ENCODE measurements at places on chromosomes 2 and 18.

GRCh38 chr2:3739313-3739712 is 35.9 kb downstream of the DCDC2C start:
- no peak for DNase-seq

DNA sequence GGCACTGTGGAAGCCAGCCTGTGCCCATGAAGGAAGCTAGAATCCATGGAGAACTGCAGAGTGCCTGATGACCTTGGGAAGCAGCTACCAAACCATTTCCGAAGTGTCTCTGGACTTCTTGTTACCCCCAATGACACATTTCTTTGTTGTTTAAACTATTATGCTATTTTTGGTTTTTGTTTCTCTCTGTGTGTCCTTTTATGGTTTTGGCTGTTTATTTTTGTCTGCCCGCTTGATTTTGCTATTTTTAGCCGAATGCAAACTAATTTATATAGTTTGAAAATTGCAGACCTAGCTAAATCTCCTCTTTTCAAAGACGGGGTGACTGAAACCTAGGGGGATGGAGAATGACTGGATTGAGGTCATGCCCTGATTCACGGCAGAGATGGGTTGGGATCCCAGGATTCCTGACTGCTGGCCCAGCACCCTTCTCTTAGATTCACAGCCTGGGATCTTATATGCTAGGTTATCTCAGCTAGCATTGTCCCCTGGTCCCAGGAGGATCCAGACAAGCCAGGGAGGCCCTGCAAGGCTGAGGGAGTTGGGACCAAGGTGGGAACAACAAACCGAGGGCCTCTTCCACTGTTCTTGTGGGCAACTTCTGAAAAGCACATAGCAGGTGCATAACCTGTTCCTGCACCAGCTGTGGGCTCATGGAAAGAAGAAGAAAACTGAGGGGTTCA is 116.3 kb upstream of the HAAO start:
- DNase-seq = no peak

GRCh38 chr18:36903215-36903928 is 74.4 kb downstream of the KIAA1328 start:
- DNase-seq = no peak

DNA sequence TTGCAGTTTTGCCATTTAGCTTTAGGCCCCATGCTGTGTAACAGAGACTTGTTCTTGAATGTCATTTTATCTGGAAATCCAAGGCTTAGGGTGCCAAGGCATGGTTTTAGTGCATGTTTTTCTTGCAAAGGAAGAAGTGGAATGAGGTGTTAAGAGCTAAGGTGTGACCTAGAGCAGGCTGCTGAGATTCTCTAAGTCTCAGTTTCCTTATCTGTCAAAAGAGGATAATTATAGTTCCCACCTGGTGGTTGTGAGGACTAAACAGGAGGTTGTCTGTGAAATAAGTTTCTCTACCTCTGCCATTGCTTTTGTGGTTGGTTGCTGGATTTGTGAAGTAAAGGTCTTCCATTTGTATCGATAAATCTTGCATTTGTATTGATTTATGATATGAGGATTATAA is 82.0 kb downstream of the TANC1 start:
- no peak for DNase-seq

GRCh38 chr2:239846789-239847676 is 178.1 kb downstream of the NDUFA10 start:
- DNase-seq = no peak

- DNase-seq = no peak
These were observed at the start of gene GALNT5 for GRCh38 chr2:157257312-157258252. TSS of gene GALNT5 (plus strand) at chr2:157257705. CDS start at chr2:157258083, 378 bp downstream.

GRCh38 chr18:69567813-69568488 is 167.3 kb downstream of the DOK6 start:
- DNase-seq = no peak

DNA sequence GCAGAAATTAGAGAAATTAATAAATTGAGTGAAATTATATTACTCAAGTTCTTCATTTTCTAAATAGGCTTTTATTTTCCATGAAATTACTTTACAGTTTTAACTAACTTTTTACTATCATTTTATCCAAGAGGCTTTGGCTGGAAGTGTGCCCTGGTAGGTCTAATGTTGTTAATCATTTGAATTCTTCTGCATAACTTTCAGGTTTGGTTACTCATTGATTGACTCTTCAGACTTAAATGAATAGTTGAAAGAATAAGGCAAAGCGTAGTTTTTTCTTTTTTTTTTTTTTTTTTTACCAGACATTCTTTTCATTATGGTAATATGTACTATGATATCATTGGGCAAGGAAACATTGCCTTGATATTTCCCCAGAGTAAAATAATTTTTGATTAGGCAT is 228.4 kb upstream of the MMADHC start:
- no peak for DNase-seq

DNA sequence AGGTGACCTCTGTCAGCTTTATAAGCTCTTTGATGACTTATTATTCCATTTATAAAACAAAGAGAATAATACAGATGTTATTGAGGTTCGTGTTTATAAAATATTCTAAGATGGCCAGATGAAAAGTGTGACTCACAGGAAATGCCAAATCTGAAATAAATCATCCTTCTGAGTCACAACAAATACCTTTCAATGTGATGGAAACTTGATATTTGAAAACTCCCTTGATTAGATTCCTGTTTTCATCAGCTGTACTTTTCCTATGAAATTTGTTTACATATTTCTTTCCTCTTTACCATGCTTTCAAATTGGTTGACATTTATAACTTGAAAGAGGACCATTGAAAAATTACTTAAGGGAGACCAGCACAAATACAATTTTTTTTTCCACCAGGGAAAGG is 30.6 kb upstream of the PPP1R1C start:
- DNase-seq = no peak

GRCh38 chr18:42936289-42936688 is 179.2 kb downstream of the RIT2 start:
- no peak for DNase-seq

GRCh38 chr2:32007121-32007391 is 3.8 kb downstream of the MEMO1 start:
- DNase-seq = no peak

DNA sequence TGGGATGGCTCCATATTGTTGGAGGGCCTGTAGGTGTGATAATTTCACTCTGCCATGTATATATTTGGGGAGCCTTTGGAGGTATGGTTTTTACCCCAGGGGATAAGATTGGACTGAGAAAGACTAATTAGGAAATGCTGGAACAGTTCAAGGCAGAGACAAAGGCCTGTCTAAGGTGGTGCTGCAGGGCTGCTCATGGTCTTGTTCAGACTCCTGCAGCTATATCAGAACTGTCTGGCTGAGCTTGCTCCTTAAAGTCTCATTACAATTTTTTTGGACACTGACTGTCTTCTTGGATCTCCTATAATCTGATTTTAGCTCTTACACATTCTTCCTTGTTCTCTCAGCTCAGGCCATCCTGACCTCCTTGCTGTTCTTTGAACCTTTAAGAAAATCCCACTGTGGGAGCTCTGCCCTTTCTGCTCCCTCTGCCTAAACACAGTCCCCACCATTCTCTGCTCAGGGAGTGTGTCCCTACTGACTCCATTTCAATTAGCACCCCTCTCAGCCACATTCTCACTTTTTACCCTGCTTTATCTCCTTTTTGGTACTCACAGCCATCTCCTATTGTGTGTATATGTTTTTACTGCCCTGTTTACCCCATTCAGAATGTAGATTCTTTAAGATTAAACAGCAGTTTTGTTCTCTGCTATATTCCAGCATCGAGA is 468.7 kb upstream of the FANCL start:
- no peak for DNase-seq

GRCh38 chr2:200308546-200309295 is 2.2 kb downstream of the SPATS2L start:
- no peak for DNase-seq

DNA sequence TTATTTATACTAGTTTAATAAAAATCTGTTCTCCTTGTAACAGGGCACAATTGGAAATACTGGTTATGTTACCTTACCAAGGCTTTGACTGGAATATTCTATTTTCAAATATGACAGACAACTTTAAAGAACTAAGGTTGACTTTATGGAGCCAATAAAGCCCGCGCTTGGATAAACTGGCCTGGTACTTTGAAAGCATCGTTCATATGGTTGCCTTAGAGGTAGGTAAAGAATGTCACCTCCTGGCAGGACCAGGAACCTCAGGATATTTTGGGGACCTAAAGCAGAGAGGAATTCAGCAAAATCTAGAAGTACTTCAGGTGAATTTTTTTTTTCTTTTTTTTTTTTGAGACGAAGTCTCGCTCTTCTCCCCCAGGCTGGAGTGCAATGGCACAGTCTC is 71.2 kb upstream of the CREB1 start:
- no peak for DNase-seq

DNA sequence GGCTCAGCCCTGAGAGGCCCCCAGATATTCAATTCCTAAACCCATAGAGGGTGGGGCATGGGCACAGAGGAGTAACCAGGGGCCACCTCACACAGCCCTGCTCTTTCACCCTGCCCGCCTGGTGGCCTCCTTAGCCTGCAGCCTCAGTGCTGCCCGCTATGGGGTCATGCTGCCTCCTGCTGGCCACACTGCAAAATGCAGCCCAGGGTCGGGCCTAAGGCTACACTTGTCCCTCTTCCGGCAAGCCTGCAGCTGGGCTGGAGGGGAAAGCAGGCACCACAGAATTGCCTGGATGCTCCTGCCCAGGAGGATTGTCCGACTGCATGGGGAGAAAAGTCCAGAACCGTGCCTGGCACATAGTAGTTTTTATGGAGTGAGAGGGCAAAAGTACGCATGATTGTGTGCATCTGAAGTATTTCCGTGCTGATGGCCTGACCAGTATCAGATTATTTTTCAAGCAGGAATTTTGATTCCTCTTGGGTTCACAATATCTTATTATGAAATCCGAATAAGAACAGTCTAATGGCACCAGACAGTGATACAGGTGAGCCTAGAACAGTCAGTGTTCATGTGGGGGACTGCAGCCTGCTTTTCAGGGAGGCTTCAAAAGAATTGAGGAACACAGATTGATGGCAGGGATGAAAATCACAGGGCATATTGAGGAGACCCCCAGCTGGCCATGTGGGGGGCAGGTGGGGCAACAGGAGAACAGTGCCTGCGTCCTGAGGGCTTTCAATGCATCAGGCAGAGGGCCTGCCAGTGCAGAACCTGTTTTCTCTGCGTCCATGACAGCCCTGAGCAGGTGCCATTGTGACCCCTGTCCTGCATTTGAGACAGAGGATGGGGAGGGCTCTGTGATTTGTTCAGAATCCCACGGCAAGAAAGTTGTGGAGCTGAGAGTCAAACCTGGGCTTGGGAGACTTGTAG is 51.2 kb upstream of the ALPP start:
- peak; percentile 75 for DNase-seq

DNA sequence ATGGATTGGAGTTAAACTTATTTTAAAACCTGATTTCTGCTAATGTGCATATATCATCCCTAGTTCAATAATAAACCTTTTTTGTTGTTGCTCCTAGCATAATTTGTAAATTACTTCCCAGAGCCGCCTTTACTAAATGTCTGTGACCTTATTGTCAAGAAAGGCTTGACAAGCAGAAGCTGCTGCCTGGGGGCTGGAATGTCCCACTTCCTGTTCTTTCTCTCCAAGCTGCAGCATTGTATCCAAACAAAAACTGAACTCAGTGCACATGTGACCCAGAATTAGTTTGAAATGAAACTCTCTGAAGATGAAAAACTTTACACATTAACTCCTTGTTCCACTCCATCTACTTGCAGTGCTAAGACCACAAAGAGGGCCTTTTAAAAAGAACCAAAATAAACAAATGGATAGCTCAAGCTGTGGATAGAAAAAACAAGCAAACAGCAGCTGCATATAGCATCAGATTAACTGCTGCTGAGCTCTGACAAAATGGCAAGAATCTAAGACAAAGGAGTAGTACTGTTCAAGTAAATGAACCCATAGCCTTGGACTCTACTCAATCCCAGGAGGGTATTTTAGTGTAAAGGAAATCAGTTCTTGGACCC is 99.8 kb upstream of the NEUROD1 start:
- no peak for DNase-seq

DNA sequence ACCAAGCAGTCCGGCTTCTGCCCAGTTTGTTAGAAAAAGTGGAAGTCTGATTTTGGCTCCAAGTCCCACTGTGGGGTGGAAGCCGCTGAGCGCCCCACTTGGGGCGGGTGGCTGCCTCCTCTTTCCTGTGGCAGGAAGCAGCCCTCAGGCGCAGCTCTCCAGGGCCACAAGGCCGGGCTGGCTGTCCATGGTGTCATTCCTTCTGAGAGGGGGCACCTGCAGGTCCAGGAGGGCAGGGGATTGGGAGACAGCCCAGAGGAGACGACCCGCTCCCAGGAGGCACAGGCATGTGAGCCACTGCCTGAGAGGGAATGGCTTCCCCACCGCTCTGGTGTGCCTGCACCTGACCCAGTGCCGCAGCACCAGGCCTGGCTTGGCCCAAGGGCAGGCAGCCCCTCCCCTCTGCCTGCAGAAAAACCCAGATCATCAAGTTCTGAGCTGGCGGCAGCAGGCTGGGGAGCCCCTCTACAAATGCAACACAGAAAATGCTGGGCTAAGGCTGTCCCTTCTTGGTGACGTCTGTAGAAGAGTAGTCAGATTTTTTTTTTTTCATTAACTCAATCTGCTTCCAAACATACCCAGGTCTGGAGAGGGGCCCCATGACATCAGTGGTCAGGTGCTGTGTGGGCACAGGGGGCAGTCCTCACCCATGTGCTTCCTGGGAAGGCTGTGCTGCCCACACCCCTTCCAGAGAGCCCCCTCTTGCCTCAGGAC is 38.4 kb downstream of the HS6ST1 start:
- no peak for DNase-seq

DNA sequence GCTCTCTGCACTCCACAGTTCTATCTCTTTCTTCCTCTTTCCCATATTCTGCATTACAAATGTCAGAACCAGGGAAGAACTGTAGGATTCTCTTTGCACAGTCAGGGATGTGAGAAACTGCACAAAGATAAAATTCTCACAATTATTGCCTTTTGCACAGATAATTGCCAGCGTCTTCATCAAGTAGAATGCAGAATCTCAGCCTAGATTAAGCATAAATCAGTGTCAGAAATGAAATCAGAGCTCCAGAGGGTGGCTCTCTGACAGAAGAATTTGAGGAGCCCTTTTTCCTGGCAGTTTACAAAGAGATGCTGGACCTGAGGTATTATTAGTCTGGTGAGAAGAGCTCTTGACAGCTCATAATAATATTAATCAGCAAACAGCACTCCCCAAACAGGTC is 173.1 kb downstream of the PTH2R start:
- DNase-seq = no peak

DNA sequence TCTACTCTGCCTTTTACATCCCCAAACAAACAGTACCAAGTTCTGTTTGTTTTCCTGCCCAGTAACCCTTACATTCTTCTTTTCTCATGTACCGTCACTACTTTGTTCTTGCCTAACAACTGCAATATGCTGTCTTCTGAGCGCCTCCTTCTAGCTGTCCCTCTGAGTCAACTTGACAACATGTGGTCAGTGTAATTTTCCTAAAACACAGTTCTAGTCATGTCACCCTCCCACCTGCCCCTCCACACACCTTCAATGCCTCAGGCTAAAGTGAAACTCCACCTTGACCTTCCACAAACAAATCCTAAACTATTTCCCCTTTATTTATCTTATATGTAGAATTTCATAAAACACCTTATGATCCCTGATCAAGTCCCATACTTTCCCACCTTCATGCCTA is 124.6 kb upstream of the CD302 start:
- no peak for DNase-seq

- no peak for DNase-seq
These were observed 114.5 kb downstream of the LOXHD1 start for GRCh38 chr18:46542545-46542944.
